ENCODE measurements at places on chromosomes 6 and 20.

DNA sequence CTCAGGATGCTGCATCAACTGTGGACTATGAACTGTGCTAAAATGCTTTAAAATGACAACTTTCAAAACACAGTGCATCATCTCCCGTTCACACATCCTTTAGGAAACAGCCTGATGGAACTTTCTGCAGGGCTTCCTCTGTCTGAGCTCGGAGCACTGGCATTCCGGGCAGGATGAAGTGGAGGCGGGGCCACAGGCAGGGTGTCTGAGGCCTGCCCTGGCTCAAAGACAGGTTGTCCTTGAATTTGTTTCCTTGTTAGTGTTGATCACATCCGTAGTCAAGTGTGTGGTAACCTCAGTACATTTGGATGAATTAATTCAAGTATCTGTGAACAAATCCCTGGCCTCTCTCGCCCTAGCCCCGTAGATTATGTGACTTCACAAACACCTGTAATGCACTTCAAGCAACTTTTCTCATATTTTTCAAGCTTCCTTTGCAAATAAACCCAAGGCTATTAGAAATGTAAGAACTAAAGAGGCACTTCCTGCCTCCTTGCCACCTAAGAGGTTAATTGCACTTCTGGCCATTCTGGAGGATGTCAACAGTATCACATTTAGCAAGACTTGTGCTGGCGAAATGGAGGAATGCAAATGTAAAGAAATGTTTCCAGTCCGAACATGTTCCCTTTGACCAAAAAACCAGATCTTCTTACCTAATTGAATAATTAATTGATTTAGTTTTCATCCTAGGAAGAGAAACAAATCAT lies 3.1 kb downstream of the CD93 start:
- no peaks in the 10 kb centered on the region for H3K36me3 ChIP-seq
- H3K27me3 ChIP-seq = no peaks in the 10 kb centered on the region
- H3K4me1 ChIP-seq = peaks cover 29% of the 10 kb centered on the region
- peak overlapping the region; percentile 46 for H3K4me3 ChIP-seq
- no peak for DNase-seq

DNA sequence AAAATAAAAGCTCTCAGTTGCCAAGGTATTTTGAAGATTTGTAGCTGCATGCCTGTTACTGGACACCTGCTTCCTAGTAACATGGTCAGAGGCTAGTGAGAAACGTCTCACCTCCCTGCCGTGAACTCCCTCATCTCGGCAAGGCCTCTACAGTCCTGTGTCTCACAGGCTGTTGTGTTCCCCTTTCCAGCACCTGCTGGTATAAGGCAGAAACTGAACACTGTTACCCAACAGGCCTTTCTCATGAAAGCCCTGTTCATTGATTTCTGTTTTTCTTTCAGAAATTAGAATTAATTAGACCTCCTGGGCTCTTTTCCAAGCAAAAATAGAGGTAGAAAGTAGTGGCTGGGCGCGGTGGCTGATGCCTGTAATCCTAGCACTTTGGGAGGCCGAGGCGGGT lies 17.6 kb upstream of the SRSF3 start:
- peaks cover 10% of the 10 kb centered on the region for H3K4me1 ChIP-seq
- DNase-seq = no peak

GRCh38 chr6:13253272-13253671 lies 75.1 kb downstream of the TBC1D7 start:
- H3K4me3 ChIP-seq = no peak overlapping the region
- no peak for DNase-seq
- peaks cover 4% of the 10 kb centered on the region for H3K4me1 ChIP-seq
- no peak overlapping the region for H3K27ac ChIP-seq

DNA sequence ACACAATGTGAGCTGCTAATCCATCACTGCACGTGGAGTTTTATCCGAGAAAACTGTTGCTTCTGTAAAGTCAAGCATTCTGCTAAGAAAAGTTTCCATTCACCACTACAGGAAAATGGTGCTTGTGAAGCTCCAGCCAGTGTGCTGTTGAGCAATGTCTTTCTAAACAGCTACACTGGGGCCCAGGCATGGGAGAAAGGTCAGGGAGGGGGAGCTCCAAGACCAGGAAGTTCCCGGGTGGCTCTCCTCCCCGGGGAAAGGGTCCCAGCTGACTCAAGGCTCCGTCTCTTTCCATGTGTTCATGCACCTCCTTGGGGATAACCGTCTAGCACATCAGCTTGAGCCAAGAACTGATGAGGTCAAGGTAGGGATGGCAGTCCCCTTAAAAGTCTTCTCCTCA lies 20.5 kb downstream of the RPP40 start:
- H3K36me3 ChIP-seq = no peaks in the 10 kb centered on the region
- H3K4me1 ChIP-seq = no peaks in the 10 kb centered on the region
- DNase-seq = no peak
- no peak overlapping the region for H3K27ac ChIP-seq

DNA sequence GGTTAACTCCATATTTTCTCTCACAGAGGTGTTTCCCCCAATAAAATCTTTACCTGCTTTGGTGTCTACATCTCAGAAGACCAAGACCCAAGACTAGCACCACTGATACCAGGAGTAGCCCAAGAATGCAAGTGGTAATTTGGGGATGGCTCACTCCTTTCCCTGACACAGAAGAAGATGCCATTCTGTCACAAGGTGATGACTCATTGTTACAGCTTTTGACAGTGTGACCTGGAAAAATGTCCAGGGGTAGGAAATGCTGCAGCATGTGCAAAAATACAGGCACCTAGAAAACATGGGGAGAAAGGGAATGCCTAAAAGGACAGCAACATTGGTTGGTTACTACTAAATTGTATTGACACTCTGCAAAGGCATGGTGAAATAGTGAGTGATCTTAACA lies 254.0 kb upstream of the GJE1 start:
- no peaks in the 10 kb centered on the region for H3K4me1 ChIP-seq
- DNase-seq = no peak
- H3K36me3 ChIP-seq = no peaks in the 10 kb centered on the region
- H3K27me3 ChIP-seq = no peaks in the 10 kb centered on the region
- no peak overlapping the region for H3K4me3 ChIP-seq
- H3K27ac ChIP-seq = no peak overlapping the region

DNA sequence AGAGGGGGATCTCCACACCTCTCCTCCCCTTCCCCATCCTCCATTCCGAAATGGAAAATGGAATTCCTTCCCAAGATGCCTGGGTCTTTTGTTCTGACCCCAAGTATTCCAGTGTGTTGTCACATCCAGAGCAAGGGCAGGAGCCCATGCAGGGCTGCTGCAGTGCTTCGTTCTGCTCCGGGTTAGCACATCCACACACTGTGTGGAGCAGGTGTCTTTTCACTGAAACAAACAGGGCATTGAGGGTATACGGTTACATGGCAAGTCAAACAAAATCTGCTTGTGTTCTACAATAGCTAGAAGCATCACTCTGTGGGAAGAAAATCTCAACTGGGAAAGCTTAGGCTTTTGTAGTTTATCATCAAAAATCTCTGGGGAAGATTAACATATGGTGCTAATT lies 56.9 kb downstream of the LYRM2 start:
- no peaks in the 10 kb centered on the region for H3K27me3 ChIP-seq
- no peak for DNase-seq
- no peak overlapping the region for H3K27ac ChIP-seq

DNA sequence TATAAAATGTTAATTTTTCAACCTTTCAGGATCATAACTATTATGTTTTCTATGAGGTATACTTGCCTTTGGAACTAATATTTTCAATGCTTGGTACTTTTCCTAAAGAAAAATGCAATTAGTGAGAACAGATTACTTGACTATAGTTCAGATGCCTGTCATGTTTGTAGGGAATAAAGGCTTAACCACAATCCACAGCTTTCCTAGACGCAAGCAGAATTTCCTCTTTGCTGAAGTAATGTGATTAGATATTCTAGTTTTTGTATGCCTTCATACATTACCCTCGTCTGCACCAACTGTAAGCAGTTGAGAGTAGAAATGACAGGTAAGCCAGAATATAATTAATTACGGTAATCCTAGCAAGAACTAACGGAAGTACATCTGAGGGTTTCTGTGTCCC lies 581.4 kb upstream of the MMS22L start:
- H3K27ac ChIP-seq = no peak overlapping the region
- no peaks in the 10 kb centered on the region for H3K36me3 ChIP-seq
- H3K4me1 ChIP-seq = no peaks in the 10 kb centered on the region
- H3K27me3 ChIP-seq = no peaks in the 10 kb centered on the region
- H3K4me3 ChIP-seq = no peak overlapping the region
- DNase-seq = no peak

Measured in muscle of leg (tissue), 16 donors.